ENCODE measurements at places on chromosomes 6 and 20.
A peak's percentile ranks its signal among the peaks of the same experiment; 100 is the strongest.

DNA sequence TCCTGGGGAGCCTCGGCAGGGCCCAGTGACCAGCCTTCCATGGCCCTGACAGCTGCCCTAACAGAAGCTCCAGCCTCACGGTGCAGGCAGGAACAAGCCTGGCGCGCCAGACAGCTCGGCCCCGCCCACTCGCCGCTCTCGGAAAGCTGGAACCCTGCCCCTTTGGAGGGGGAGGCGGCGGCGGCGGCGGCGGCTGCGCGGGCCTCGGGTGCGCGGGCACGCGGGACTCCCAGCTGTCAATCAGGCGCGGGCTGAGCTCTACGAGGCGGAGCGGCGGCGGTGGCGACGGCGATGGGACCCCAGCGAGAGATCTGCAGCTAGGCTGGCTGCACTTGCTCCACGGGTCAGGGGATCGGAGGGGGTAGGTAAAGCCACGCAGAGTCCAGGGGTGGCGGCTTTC lies at the start of gene NRSN1:
Gene NRSN1, plus strand, starts transcription at position 236 of the 400 bp plus-strand sequence. CDS start 8,113 bp downstream, outside the sequence.
- DNase-seq: no peak

DNA sequence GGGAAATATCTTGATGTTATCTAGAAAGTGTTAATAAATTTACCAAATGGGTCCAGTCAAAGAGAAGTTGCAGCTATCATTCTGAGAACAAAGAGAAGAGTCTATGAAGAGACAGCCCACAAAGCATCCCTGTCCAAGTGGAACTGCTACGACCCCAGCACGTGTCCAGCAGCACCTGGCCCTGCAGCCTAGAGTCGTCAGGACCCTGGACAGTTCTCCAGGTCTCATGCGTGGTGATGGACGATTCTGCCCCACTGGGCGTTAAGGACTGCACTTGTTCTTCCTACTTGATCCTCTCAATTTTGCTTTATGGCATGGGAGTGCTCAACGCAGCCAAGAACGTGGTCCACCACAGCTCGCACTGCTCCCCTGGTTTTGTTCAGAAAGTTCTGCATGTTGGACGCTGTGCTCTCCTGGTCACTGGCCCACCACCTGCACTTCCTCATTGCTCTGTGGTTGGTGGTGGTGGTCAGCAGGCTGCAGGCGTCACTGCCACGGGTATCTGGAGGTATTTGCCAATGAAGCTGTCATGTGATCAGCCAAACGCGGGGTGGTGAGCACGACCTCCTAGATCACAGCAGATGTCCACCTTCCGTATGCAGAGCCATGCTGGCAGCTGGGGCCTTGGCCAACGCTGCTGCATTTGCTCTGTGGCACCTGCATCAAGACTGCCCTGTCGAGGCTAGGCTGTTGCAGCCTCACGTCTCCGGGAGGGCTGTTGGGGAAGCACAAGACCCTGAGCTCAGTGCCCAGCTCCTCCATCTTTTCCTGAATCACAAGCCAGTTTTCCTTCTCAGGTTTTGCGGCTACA lies 356.4 kb downstream of the CDH4 start:
- DNase-seq: no peak

DNA sequence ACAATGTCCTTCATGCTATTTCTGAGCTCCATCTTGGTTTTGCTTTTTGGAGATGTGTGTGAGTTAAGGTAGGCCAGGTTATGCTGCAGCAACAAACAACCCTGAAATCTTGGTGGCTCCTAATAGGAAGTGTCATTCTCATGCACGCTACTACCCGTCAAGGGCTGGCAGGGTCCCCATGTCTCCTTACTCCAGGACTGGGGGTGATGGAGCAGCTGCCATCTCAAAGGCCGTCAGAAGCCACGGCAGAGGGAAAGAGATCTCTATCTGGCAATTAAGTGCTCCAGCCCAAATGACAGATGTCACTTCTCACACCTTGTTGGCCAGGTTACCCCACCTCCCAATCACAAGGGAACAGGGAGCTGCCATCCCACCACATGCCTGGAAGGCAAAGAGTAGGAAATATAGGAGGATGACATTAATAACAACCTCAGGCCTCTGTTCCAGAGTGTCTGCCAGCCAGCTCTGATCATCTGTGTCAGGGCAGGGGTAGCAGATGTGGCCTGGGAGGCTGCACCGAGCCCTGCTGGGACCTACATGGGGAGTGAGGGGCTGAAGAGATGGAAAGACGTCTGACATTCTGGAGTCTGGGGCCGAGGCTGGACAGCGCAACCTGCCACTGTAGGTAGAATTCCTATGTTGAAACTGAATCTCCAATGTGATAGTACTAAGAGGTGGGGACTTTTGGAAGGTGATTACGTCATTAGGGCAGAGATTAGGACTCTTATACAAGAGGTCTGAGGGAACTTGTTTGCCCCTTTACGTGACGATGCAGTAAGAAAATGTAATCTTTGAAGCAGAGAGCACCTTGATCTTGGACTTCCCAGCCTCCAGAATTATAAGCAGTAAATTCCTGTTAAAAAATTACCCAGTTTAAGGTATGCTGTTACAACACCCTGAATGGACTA lies 4.8 kb upstream of the SDCBP2 start:
- DNase-seq: no peak

GRCh38 chr6:167350275-167350696 lies 25.4 kb downstream of the TTLL2 start:
- DNase-seq: no peak

DNA sequence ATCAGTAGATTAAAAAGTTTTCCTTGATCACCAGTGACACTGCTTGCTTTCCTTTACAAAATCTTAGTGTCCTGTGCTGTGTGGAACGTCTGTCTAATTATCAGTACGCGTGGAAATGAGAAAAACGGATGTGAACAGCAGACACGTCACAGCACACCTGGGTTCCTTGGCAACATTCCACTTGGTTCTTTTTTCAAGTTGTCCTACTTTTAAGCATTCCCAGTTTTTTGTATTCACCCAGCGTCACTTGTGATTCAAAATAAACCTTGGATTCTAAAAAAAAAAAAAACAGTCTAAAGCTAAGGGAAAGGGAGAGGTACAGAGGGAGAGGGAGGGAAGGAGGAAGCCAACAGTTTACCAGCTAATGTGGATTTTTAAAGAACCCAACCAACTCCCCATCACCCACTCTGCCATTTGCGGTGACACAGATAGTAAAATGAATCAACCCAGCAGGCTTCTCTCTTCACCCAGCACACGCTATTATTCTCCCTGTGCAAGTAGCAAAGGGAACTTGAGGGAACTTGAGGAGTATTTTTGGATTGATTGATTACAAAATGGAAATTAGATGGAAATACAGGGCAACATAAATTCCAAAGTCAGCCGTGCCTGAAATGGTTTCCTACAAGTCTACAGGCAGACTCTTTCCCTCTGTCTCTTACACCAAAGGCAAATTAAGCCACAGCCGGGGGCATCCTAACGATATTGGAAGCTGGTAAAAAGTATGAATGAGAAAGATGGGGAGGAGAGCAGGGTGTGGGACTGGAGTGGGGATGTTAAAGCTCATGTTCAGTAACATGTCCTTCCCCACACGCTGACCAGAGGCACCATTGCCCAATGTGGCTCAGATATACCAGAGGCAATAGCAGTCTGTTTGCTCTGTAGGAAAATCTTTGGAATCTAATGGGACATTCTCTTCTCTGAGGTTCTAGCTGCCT lies 129.8 kb downstream of the SASH1 start:
- no peak for DNase-seq

GRCh38 chr6:82619573-82619972 lies 256.0 kb downstream of the TPBG start:
- DNase-seq: no peak

GRCh38 chr20:13927171-13927570 lies 63.2 kb downstream of the SEL1L2 start:
- DNase-seq: no peak

GRCh38 chr6:38566295-38567030 lies 73.3 kb downstream of the BTBD9 start:
- DNase-seq: no peak

DNA sequence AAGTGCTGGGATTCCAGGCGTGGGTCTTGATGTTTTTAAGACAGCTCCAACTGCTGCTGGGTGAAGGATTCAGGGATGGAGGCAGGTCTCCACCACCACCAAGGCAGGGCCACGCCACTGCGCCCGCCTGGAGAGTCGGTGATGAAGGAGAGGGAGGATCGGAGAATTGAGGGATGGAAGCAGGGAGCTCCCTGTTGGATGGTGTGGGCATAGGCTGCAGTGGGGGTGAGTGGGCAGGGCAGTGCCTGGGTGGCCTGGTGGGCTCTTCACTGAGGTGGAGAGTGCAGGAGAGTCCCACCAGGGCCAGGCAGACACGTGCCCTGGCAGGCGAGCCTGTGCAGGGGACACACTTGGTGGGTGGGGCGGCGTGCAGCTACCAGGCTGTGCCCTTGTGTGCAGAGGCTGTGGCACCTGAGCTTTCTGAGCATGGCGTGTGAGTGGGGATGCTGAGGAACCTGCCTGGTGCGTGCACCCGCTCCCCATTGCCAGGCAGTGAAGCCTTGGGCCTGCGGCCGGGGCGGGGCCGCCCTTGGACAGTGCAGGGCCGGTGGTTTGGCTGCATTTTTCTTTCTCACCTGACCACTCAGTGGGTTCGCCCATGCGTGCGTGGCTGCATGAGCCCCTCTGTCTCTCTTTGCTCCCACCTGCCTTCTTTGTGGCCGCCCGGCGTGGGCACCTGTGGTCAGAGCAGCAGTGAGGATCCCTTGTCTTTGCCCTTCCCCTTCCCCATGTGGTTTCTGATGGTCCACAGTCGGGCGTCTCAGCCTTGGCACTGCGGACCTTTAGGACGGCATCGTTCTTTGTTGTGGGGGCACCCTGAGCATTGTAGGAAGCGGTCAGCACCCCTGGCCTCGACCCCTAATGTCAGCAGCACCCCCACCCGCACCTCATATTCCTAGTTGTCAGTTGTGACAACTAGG lies 11.3 kb downstream of the RBM38 start:
- no peak for DNase-seq

DNA sequence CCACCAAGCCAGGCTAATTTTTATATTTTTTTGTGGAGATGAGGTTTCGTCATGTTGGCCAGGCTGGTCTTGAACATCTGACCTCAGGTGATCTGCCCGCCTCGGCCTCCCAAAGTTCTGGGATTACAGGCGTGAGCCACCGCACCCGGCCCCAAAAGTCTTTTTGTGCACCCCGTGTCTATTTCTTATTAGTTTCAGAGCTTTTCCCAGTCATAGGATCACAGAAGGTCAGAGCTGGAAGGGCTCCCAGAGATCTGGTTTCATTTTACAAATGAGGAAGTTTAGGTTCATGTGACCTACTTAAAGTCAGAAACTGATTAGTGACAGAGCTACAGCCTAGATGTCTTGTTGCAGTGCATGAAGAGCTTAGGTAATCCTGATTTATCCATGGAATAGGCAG lies 1.6 kb upstream of the OGFRL1 start:
- no peak for DNase-seq

GRCh38 chr20:50820515-50821256 lies 25.8 kb downstream of the BCAS4 start:
- no peak for DNase-seq

GRCh38 chr6:137341681-137342195 lies 122.6 kb upstream of the IFNGR1 start:
- peak; percentile 55 for DNase-seq

GRCh38 chr6:74875193-74875592 lies 330.7 kb downstream of the COL12A1 start:
- DNase-seq: no peak
